ENCODE measurements at places on chromosomes 3 and 15. TPM values are rescaled to one million over a fixed set of nuclear protein-coding genes. Genes with fewer than 3 reads are reported as not detected.

DNA sequence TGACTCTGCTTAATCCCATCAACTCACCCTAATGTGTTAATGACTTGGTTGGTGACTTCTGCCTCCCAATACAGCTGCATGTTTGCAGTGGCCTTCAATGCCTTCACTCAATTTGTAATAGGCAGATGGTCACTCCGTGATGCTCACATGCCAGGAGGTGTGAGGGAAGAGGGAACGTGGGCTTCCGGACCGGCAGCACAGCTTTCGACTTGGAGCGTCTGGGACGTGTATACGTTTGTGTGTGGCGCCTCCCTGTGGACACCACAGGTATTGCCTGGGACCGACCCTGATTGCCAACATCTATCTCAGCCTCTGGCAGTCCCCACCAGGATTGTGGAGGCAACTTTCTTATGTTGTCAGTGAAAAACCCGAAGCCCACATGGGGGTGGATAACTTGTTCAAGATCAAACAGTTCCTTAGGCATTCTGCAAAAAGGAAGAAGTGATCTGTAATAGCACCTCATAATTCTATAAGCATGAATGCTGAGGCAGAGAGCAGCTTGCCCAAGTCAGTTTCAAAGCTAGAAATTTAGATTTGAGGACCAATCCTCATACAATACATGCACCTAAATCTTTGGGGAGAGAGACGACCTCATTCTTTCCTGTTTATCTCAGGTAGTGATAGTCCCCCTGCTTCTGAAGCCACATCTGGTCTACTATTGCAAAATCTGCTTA, 16.9 kb downstream of the MRPL46 start:
- DNase-seq, result no peak

DNA sequence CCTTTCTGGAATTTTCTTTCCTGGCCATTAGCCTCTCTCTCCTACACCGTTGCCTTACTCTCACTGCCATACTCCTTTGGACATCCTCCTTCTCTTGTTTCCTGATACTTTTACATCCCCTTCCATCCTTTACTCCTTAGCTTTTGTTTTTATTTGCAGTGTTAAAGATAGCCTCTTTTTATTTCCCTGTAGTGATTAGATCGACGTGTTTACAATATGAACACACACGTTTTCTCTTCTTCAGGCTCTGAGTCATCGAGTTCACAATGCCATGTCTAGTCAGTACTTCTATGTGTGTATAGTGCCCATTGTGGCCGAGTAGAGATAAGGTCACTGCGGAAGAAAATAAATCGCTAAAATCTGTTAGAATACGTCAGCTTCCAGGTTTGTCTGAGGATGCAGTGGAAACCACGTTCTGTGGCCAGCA, 208.5 kb downstream of the LPP start:
- no peak for DNase-seq

DNA sequence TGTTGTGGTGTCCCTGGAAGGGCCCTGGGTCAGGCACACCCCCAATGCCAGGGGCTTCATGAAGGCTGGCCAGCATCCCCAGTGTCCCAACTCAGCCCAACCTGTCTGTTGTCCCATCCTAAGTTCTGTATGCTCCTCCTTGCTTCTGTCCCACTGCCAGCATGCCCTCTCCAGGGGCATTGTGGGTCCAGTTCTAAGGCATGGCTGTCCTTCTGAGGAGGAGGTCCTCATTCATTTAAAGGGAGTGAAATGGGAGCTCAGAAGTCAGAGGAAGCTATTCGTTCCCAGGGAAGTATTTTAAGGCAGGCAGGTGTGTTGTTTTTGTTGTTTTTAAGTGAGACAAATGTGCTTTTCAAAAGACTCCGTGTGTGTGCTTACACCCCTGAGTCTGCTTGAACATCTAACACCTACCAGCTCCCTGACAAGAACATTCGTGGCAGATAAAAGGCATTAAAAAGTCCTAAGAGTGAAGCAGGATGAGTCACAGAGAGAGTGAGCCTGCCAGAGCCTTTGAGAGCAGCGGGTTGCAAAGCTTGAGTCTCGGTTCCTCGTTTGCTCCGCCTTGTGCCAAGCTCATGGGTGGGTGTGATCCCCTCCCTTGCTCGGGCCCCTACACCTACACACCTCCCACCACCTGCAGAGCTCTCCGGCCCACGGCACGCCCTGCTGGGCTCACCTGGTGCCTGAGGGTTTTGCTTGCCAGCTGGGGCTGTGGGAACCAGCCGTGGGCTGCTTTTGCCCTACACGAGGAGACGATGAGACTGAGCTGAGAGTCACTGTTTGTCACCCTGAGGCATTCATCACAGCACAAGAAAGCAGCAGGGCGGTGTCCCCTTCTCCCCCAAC, 183.4 kb upstream of the TOPAZ1 start:
- DNase-seq, result no peak

- DNase-seq, result no peak
Observed at GRCh38 chr3:90056281-90057032, 949.0 kb downstream of the EPHA3 start.

- DNase-seq, result no peak
Observed at GRCh38 chr3:45597171-45597570, 2.6 kb downstream of the LIMD1 start.

GRCh38 chr3:22288756-22289155, 537.7 kb upstream of the ZNF385D start:
- no peak for DNase-seq

- DNase-seq, result no peak
Observed at GRCh38 chr3:135706758-135707375, 258.7 kb upstream of the PPP2R3A start.

The ACTRT3 gene
- polyA plus RNA-seq, result 4.9 TPM

The TBCCD1 gene
- 19.7 TPM for polyA plus RNA-seq

The GOLGA6B gene
- 0.34 TPM for polyA plus RNA-seq

The GOLGA6D gene
- polyA plus RNA-seq, result 0.32 TPM
